Putamen (tissue), 1 donor: ENCODE measurements at places on chromosomes 16 and 17.
A peak's percentile ranks its signal among the peaks of the same experiment; 100 is the strongest.

- no peak for DNase-seq
Observed at GRCh38 chr16:30633526-30633925, 17.2 kb upstream of the PRR14 start.

- DNase-seq, result no peak
Observed at GRCh38 chr16:30509081-30509765, 17.1 kb downstream of the ZNF768 start.

DNA sequence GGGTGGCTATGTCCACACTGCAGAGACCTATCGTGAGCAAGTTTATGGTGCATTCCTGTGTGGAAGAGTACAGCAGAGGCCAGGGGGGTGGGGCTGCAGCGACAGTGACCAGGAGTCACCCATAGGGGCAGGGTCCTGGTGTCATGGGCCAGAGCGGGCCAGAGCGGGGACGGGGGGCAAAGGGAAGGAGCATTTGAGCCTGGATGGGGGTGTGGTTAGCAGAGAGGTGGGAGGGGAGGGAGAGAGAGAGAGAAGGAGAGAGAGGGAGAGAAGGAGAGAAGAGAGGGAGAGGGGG lies 17.8 kb downstream of the JPH3 start:
- no peak for DNase-seq

DNA sequence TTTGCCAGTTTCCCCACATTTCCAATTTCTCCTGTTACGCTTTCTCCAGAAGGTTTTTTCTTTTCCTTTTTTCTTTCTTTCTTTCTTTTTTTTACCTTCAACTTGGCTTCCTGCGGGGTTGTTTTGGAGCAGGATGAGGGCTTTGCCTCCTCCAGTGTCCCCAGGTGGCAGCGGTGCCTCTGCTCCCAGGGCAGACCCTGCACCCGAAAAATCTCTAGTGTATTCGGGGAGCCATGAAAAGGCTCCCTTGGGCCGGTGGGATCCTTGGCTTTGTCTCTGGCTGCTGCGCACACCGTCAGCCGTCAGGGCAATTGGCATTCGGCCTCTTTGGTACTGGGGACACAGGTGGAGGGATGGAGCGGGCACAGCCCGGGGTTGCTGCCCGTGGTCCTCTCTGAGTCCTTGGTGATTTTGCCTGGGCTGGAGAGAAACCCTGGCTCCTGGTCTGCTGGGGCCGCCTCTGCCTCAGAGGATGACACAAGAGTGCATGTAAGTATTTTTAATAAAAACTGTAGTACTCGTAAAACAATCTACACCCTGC lies 846 bp downstream of the ITGB3 start:
- DNase-seq, result no peak

DNA sequence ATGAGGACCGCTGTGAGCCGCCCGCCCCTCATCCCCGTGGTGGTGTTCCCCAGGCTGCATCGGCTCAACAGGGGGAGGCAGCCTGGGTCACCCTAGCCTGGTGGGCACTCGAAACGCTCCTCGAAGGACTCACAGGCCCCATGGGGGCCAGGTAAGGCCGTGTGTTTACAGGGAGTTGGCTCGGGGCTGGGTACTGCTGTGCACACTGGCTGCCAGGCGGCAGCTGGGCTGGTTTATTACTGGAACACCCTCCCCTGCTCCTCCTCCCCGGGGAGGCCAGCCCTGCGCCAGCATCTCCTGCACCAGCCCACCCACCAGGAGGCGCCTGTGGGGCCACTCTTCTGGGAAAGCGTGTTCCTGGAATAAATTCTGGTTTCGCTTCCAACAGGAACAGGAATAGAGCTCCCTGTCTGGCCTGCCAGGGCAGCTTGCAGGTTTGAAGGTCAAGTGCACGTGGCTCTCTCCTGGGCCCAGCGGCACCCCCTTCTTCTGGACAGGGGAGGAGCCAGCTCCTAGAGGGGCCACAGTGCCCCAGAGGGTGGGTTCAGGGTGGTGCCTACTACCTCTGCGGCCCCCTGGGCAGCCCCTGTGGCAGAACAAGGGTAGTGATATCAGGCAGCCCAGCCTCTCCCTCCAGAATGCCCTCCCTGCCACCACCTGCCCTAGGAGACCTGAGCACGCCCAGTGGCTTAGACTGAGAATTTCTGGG lies 11.3 kb downstream of the MCRIP1 start:
- no peak for DNase-seq

DNA sequence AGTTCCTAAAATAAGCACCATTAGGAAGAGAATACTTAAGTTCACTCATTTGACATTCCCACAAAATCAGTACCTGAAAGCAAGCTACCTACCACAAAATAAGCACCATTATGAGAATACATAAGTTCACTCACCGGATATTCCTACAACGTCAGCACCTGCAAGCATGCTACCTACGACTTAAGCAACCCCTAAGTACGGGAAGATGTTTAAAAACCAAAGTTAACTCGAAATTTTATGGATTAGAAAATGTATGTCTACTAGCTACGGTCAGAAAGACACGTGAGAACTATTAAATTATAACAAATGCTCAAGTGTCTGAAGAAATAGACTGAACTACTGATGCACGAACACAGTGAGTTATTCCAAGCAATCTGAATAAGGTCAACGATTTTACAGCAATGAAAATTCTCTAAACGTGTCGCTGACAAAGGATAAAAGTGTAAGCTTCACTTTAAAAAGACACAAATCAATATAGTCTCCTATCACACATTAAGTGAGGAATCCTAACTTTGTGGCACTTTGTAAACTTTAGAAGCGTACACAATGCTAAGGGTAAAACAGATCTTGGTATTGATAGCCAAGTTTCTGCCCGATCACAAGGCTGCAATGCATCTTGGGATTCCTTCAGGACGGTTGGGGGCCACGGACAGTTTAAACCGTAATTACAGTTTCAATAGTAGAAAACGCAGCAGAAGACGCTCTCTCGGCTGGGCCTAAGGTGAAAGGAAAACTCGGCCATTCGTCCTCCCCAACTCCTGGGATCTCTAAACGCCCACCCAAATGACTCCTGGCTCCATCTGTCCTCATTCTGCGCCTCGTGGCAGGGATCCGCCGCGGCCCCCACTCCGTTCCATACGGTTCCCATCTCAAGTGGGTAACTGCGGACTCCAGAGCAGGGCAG lies 1.3 kb downstream of the GSPT1 start:
- DNase-seq, result peak; percentile 27

DNA sequence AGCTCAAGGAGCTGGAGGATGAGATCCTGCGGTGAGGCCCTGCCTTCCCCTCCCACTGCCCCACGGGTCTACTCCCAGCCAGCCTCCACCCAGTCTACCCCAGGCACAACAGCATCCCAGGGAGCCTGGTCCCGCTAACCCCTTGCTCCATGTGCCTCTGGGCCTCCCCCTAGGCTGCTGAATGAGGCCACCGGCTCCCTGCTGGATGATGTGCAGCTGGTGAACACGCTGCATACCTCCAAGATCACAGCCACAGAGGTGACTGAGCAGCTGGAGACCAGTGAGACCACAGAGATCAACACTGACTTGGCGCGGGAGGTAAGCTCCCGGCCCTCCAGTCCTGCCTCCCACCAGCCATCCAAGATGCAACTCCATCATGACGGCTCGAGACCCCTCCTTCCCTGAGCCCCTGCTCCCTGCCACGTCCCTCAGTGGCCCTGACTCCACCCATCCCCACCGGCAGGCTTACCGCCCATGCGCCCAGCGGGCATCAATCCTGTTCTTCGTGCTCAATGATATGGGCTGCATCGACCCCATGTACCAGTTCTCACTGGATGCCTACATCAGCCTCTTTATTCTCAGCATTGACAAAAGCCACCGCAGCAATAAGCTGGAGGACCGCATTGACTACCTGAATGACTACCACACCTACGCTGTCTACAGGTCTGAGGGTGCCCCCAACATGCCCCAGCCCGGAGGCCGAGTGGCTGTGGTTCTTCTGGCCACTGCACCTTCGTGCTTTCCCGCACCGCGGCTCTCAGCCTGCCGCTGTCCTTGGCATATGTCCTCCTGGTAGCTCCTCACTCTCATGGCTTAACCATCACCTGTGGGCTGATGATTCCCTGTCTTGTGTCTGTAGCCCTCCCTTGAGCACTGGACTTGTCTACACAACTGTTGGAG lies 15.0 kb upstream of the KDM6B start:
- no peak for DNase-seq

DNA sequence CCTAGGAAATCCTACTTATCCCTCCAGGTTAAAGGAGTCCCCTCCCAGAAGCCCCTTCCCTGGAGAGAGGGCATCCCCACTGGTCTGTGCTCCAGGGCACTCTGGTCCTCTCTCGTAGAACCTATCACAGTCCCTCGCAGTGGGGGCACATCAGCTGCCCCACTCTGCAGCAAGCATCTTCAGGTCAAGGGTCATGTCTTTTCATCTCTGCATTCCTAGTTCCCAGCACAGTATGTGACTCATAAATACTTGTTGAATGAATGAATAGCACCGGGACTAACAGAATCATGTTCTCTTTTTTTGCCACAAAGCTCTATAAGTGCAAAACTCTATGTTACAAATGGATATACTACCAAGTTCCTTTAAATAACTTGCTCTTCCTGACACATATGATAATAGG lies 36.0 kb downstream of the RNF157 start:
- DNase-seq, result no peak

- no peak for DNase-seq
Observed at GRCh38 chr17:15411384-15412198, 55.8 kb downstream of the CDRT4 start.

- DNase-seq, result no peak
Observed at GRCh38 chr17:80328634-80329380, 68.2 kb downstream of the RNF213 start.

GRCh38 chr17:66678827-66679226 lies 156.1 kb upstream of the CACNG5 start:
- DNase-seq, result no peak

DNA sequence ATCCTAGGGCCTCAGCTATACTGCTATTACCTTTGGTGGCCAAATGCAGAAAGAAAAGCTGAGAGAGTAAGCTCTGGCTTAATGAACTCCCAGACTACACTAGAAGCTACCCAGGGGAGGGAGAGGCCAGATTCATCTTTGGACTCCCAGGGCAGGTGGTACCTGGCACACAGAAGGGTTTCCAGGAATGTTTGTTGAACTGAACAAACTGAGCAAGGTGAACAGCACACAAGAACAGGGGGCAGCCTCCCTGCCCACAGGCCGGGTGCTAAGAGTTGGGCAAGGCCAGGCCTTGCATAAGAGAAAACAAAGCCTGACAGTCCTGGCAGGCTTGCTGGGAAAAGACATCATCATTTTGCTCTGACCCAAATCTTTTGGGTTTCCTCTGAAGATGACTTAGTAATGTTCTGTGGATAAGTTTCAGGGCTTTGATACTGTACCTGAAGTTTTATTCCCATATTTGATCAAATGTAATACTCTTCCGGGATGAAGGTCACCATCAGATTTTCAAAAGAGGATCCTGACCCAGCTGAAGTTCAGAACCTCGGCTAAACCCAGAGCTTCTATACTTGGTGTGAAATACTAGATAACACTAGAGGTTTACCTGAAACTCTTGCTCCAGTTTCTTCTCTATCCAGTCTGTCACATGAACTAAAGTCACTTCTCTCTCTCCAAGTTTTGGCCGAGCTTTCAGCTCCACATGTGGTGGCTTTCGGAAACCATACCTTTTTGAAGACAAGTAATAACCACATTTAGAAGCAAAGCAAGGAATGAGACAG lies 20.5 kb upstream of the ERN1 start:
- DNase-seq, result no peak

- no peak for DNase-seq
Observed at GRCh38 chr17:958712-959451, 20.7 kb downstream of the NXN start.
